ENCODE measurements at places on chromosomes 6 and 20. TPM values are rescaled to one million over a fixed set of nuclear protein-coding genes. Genes with fewer than 3 reads are reported as not detected.

Gene WFDC5
- not detected for total RNA-seq

Gene PARD6B
- 31.1 TPM for total RNA-seq

Gene STMN3
- total RNA-seq = 51.6 TPM

Gene BPIFA1
- not detected for total RNA-seq

Gene IL17F
- not detected for total RNA-seq

Gene SPTLC3
- 14.1 TPM for total RNA-seq

Gene LGSN
- total RNA-seq = 729 TPM

Gene HTR1B
- 4.7 TPM for total RNA-seq

Gene HRH3
- total RNA-seq = 1.3 TPM
